ENCODE measurements at places on chromosomes 1 and 21.
A peak's percentile ranks its signal among the peaks of the same experiment; 100 is the strongest.

DNA sequence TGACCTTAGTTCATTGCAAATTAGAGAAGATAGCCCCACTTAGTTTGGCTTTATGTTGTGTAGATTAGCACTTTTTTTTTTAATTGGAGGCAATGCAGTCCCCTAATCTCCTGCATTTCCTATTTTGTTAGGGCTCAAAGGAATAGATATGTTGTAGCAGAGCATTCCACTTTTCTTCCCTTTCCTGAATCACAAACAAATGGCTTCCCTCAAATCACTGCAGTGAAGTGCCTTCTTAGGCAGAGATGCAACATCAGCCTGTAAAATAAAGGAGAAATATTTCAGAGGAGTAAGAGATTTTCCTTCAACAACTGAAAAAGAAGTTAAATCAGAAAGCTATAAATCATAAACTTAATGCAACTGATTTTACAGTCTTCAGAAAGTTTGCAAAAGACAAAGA, 271.8 kb upstream of the C1orf105 start:
- no peak for DNase-seq

DNA sequence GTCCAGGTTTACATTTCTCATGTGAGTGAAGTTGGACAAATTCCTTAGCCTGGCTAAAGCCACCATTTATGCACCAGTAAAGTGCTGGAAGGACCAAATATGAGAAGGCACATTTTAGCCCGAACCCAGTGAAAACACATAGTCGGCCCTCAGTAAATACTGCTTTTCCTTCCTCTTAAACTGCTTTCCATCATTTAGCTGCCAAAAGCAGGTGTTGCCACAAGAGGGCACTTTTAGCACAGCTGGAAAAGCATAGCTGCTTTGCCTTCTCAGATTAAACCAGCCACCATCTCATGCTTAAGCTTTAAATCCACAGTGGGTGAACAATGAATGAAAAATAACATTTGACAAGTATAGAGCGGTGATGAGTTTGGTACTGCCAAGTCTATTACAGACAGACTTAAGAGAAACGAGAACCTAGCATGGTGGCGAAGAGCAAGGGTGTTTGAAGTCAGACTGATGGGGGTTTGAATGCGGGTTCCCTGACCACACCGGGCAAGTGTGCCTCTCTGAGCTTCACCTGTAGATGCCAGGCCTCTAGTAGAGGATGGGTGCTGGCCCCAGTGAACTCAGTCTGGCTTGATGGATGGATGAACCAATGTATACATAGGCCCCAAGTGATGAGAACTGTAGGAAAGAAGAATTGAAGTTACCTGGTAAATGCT, 57.8 kb downstream of the SLC35D1 start:
- peak; percentile 48 for DNase-seq

DNA sequence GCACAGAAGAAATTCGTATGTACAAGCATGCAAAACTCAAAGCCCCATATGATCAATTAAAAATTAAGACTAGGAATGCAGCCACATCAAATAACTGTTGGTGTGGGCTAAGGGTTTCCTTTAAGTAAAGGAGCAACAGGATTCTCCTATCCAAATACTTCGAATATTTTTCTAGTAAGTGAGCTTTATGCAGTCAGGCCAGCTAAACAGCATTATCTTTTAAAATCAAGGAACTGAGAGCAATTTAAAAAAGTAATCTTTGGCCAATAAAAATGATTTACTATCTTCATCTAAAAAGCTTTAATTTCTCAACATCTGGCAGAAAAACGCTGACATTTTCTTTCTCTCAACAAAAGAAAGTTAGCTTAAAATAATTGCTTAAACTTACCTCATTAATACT, 19.8 kb downstream of the CNN3 start:
- no peak for DNase-seq

DNA sequence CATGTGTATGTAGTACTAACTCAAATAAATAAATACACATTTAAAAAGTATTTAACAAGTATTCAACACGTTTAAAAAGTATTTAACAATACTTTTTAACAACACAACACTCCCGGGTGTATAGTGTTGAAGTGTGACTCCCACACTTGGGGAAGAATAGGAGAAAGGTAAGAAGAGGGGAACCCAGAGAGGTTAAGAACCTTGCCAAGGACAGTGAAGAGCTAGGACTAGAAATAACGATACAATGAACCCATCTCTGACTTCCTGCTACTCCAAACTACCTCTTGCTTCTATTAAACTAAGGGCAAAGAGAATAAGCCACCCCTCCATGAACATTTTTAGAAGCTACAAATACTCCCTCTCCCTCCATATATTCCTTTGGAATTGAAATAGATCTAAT, 1.7 kb upstream of the GFI1 start:
- DNase-seq = no peak

GRCh38 chr1:54168206-54168965, 15.6 kb upstream of the CDCP2 start:
- DNase-seq = no peak

- no peak for DNase-seq
Measured at GRCh38 chr21:35075546-35075945, 26.4 kb upstream of the RUNX1 start.

GRCh38 chr1:114355240-114355639, 155.8 kb downstream of the TRIM33 start:
- no peak for DNase-seq

DNA sequence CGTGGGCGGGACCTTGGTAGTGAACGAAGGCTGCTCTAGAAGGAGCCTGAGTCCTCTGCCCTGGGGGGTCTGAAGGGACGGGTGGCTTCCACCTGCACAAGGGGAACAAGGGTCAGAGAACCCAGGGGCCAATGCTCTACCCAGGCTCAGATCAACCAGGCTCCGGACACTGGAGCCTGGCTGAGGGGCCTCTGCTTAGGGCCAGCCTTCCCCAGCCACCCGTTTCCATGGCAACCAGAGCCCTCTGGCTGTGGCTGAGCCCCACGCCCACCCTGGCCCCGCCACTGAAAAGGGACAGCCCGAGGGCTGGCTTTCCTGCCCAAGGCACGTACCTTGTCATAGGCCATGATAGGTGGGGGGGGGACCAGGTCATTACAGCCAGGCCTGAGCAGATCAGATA, 724.6 kb downstream of the PTPRU start:
- DNase-seq = no peak

GRCh38 chr1:25541889-25542658, 1.3 kb upstream of the LDLRAP1 start:
- DNase-seq = no peak

DNA sequence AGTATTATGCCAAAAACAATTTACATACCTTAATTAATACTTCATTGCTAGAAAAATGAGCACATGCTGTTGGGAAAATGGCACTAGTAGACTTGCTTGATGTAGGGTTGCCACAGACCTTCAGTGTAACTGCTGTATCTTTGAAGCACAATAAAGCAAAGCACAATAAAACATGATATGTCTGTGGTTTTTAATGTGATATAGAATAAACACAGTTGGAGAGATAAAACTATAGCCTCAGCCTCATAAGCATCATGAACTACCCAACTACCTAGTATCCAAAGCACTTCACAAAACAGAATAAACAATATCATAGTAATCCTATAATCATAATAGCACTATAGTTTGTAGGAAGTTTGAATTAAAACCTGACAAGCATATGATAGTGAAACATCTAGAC, 143.5 kb downstream of the SYT14 start:
- DNase-seq = no peak

DNA sequence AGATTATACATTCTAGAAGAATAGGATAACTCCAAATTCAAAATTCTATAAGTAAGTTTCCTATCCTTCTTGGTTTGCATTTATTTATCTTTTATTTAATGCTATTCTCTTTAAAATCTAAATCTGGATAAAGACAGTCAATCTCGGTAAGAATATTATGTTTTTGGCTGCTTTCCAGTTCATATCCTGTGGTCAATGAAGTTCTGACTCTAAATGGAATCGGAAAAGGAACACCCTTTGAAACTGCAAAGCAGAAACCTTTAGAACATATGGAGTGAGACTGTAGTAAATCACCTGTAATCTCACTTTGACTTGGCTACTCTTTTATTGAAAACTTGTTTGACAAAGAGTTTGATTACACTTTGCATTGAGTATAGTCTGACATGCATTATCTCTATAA, 85.2 kb downstream of the KIFAP3 start:
- DNase-seq = no peak

- DNase-seq = no peak
Measured at GRCh38 chr1:34404804-34405203, 228.1 kb downstream of the C1orf94 start.

- no peak for DNase-seq
Measured at GRCh38 chr1:158289811-158290210, at the start of gene CD1C. Gene CD1C, plus strand, starts transcription at chr1:158289923. Its CDS starts 142 bp downstream, at chr1:158290065.

DNA sequence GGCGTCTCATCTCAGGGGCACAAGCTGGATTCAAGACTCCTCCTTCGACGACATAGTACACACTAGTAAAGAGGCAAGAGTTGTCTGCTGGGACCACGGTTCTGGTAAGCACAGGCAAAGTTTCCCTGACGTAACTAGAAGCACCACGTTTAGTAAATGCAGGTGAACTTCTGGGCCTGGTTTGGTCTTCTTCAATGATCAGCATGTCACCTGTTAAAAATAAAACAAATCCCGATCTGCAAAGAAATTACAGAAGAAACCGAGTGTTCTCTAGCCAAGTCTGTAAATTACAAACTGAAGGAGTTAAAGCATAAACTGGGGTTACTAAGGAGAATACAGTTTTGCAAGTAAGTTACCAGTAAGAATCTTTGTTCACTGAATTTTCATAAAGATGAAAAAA, 1.5 kb downstream of the YOD1 start:
- DNase-seq = no peak

GRCh38 chr1:118084400-118084799, 100.6 kb downstream of the SPAG17 start:
- no peak for DNase-seq

DNA sequence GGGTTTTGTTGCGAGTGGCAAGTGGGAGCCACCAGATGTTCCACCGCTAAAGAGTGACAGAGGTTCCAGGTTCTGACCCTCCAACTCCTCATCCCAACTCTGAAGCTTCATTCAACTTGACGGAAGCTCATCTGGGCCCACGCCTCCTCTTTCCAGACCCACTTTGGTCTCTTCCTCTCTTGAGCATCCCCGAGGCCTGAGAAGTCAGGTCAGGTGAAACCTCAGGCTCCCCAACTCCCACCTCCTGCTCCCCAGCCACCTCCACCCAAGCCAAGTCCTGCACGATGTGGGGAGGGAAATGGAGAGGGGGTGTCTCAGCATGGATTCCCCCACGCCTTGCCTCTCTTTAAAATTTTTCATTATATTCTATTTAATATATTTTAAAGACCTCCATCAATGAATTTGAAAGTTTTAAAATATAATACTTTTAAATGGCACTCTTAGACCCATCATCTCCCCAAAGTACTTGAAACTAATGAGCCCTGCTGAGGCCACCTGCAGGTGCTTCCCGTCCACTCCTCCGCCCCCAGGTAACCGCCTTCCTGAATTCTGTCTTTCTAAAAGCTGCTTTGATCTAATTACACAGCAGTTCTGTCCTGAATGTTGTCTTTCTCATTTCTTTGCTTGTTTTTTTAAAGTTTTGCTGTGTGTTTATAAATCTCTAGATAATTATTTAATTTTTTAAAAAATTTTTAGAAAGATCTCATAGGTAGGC, 238.1 kb downstream of the KAZN start:
- DNase-seq = no peak

DNA sequence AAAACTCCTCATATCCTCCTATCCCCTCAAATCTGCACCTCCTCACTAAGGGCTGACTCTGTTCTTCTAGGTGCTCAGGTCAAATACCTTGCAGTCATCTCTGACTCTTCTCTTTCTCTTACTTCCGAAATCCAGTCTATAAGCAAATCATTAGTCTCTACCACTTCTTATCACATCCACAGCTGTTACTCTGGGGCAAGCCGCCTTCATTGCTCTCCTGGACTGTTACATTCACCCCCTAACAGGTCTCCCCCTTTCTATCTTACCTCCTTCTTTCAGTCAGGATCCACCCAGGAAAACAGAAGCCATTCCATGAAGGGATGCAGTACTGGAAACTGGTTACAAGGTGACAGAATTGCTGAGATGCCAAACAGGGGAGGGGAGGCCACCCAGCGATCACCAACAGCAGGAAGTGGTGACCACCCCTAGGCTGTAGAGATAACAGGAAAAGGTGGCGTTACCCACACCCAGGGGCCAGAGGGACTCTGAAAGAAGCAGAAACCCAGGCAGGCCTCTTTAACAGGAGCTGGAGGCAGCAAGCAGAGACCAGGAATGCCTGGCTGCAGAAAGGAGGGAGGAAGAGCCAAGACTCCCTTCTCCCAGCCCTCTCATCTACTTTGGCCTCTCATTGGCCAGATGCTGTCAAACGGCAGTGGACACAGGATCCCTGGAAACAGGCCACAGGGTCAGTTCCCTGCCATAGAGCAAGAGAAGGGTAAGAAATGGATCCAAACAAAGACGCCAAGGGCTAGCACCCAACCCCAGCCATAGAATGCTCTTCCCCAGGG, 55.5 kb upstream of the FOXO6 start:
- DNase-seq = no peak

DNA sequence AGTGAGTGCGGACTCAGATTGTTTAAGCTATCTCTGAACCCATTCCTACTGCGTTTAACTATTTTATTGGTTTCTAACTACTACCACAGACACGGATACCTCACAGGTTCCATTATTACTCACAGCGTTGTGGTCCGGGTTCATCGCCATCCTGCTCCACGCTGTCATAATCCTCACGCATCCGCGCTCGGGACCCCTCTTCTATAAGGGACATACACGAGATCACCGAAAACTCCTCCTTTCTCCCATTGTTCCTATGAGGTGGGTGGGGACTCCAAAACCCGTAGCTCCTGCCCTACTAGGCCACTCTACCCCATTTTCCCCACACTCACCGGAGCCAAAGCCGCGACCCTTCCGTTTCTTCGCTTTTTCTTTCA, 610 bp downstream of the RBM8A start:
- DNase-seq = no peak

GRCh38 chr1:244301595-244302130, 150.0 kb downstream of the ADSS2 start:
- no peak for DNase-seq

GRCh38 chr1:110021285-110021684, 13.1 kb upstream of the STRIP1 start:
- DNase-seq = no peak

- no peak for DNase-seq
Measured at GRCh38 chr1:210340311-210340710, 11.6 kb downstream of the HHAT start.

GRCh38 chr1:64093941-64094340, 109.5 kb upstream of the UBE2U start:
- DNase-seq = no peak

GRCh38 chr1:166184897-166185296, 18.1 kb upstream of the FAM78B start:
- DNase-seq = no peak

GRCh38 chr1:118918230-118918939, 69.8 kb downstream of the TBX15 start:
- no peak for DNase-seq

GRCh38 chr1:199522936-199523335, 504.6 kb upstream of the NR5A2 start:
- no peak for DNase-seq

GRCh38 chr1:95145493-95145892, 28.3 kb downstream of the TLCD4 start:
- DNase-seq = no peak

DNA sequence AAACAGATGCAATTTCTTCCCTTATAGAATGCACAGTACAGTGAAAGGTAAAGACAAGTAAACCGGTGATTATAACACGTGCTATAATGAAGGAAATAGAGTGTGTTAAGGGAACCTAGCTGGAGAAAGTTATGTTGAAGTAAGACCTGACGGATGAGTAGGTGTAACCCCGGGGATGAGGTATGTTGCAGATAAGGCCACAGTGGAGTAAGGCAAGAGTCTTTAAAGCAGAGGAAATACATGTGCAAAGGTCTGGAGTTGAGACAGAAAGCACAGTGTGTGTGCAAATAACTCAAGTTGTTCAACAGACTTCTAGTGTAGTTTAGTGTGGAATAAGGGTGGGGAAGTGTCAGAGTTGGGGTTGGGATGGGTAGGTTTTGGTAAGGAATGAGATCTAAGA, 2.9 kb downstream of the DBT start:
- no peak for DNase-seq
